ENCODE measurements at places on chromosomes 7 and 10.

GRCh38 chr10:115555887-115556402 lies 462.8 kb downstream of the ATRNL1 start:
- no peak for DNase-seq

DNA sequence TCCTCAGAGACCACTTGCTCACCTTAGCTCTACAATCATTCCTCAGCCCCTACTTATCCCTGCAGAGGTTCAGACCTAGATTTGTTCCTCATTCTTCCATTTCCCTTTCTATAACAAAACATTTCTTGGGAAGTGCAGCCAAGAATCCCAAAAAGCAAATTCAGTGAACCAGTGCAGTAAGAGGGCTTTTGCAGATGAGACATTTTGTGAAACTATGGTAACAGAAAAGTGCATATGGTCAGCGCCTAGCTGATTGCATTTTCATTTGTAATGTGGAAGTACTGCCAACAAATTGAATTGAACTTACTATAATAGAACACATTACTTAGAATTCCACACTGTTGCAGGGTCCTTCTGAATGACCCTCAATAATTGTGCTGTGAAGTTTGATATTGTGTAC lies 18.6 kb downstream of the AGMO start:
- no peak for DNase-seq

DNA sequence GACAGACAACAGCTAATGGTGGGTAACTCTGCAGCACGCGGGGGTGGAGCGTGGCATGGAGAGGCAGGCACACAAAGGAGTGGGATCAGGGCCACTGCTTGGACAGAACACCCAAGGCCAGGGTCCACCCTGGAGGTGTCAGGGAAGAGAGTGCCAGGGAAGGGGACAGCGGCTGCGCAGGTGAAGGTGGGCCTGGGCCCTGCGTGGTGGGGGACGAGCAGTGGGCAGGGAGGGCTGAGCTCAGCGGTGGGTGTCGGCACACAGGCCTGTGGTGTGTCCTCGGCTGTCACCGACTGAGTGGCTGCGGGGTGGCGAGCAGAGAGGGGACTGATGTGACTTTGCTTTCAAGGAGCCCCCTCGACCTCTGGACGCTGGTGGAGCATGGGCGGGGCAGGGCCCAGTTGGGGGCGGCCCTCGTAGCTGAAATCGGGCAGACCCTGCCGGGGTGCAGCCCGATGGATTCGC lies 8.4 kb upstream of the SCART1 start:
- no peak for DNase-seq

DNA sequence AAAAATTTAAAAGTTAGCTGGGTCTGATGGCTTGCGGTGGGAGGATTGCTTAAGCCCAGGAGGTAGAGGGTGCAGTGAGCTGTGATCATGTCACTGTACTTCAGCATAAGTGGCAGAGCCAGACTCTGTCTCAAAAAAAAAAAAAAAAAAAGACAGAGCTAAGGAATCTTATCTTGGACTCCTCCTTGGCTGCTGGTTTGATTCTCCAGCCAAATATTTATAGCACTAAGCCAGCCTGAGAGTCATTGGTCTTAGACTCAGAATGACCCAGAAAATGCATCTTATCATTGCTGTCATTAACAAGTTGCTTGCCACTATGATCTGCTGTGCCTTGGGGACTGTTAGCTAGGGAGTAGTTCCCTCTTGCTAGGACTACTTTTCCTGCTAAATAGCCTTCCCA lies 164.7 kb downstream of the GNAT3 start:
- no peak for DNase-seq

DNA sequence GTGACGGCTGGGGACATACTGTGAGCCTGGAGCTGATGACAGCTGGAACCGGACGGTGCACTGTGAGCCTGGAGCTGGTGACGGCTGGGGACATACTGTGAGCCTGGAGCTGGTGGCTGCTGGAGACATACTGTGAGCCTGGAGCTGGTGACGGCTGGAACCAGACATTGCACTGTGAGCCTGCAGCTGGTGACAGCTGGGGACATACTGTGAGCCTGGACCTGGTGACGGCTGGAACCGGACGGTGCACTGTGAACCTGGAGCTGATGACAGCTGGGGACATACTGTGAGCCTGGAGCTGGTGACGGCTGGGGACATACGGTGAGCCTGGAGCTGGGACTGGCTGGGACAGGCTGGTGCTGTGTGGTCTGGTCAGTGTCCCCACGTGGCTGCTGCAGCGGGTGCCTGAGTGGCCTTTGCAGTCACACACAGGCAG lies 47.9 kb downstream of the PTPRN2 start:
- DNase-seq, result no peak

- peak; percentile 13 for DNase-seq
Observed at GRCh38 chr7:17844514-17845196, 95.6 kb downstream of the SNX13 start.

- DNase-seq, result no peak
Observed at GRCh38 chr10:50987934-50988333, 86.4 kb upstream of the PRKG1 start.

All from COLO829 (cell line).